SW480 (cell line): ENCODE measurements at places on chromosomes 5 and 9.

DNA sequence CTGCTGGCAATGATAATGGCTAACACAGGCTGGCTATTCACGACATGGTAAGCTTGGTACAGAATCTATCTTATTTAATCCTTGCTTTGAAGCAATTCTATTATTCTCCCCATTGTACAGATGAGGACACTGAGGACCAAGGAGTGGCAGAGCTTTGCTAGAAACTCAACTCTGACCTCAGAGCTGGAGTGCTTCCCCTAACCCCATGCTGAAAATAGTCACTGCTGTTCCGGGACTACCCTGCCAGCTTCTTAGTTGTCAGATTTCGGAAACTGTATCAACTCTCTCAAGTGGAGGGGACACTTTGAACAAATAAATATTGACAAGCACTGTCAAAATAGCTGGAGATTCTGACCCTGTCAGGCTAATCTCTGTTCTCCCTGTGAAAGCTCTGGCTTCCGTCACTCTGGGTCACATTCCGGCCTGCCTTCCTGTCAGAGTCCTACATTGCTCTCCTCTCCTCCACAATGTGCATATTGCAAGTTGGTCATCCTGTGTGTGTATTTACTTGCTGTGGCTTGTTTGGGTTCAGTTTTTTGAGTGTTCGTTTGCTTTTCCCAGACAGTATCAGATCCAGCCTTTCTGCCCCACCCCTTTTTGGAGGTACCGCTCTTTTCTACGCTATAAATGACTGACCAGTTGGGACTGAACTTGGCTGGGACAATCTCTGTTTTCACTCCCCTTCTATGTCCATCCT, 134.3 kb upstream of the MAP1B start:
- DNase-seq, result no peak

- no peak for DNase-seq
Observed at GRCh38 chr9:126088336-126088735, 238.3 kb upstream of the MVB12B start.

GRCh38 chr9:125745682-125746016, 1.5 kb upstream of the PBX3 start:
- no peak for DNase-seq

GRCh38 chr5:146903789-146904188, 25.2 kb upstream of the PPP2R2B start:
- DNase-seq, result no peak

DNA sequence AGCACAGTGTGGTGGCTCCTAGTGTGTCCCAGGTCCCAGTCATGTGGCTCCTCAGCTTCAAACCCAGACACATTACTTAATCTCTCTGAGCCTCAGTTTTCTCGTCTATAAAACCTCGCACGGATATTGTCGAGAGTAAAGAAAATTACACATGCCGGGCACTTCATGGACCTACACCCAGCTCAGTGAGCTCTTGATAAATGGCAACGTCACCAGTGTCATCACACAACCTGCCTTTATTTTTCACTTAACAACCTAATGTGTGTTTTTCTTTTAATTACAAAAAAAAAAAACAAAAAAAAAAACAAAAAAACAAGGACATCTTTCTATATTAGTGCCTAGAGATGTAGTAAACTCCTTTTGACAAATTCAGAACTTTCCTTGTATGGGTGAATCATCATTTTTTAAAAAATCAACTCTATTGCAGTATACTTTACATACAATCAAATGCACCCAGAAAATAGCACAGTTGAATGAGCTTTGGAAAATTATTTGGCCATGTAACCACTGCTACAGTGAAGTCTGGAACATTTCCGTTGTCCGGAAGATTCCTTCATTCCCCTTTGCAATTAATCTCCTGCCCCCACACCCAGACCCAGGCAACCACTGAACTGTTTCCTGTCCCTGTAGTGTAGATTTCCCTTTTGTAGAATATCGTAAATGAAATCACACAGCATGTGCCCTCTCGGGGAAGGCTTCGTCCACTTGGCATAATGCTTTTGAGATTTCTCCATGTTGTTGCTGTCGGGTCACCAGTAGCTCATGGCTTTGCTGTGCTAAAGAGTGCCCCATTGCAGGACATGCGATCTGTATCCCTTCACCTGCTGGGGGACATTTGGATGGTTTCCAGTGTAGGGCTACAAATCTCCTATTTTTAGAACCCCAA, 100.4 kb upstream of the LARP1 start:
- no peak for DNase-seq

- DNase-seq, result no peak
Observed at GRCh38 chr5:78765756-78766411, 117.3 kb upstream of the LHFPL2 start.

DNA sequence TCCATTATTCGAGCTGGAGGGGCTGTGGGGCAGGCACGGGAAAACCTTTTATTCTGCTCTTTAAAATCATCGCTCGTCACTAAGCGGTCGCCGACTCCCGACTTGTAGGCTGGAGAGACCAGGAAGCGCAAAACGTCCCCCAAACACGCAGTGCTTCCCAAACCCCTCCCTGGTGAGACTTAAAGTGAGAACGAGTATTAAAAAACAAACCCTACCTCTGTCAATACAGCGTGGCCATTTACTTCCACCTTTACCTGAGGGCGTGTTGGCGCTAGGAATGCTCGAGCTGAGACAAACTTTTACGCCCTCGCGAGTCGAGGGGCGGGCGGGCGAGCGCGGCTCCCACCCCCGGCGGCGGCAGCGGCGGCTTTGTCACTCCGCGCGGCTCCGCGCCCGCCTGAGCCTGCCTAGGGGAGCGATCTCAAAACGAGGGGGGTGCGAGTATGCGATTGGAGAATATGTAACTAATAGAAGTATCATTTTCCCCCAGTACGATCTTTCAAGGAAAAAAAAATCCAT, at the start of gene NR2F1-AS1:
Gene NR2F1-AS1 (minus strand): TSS at position 293 of the 519 bp plus-strand sequence.
- peak; percentile 15 for DNase-seq

DNA sequence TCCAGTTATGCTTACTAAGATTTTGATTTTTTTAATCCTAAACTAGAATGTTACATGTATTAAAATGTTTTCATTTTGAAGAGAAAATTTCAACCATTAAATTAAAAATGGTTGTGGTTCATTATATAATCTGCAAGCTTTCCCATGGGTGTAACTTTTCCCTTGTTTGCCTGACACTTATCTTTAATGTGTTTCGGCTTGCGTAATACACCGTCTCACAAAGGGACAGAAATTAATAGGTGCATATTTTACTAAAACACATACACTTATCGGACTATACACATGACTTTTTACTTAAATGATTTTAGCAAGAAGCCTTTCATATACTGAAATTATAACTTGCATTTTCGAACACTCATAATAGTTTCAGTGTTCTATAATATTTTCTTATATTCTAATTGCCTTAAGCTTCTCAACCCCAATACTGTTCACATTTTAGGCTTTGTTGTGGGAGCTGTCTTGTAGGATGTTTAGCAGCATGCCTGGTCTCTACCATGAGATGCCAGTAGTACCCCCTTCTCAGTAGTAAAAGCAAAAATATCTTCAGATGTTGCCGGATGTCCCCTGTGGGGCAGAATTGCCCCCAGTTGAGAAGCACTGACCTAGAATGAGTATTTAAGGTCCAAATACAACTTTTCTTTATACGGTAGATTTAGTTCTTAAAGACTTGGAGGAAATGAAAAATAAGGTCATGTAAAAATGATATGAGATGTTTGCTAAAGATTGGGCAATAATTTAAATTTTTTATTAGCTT, 28.6 kb downstream of the UGCG start:
- no peak for DNase-seq

- DNase-seq, result peak; percentile 98
Observed at GRCh38 chr5:912280-913091, 19.8 kb downstream of the TRIP13 start.

- no peak for DNase-seq
Observed at GRCh38 chr5:133316346-133317343, 264.8 kb downstream of the HSPA4 start.

DNA sequence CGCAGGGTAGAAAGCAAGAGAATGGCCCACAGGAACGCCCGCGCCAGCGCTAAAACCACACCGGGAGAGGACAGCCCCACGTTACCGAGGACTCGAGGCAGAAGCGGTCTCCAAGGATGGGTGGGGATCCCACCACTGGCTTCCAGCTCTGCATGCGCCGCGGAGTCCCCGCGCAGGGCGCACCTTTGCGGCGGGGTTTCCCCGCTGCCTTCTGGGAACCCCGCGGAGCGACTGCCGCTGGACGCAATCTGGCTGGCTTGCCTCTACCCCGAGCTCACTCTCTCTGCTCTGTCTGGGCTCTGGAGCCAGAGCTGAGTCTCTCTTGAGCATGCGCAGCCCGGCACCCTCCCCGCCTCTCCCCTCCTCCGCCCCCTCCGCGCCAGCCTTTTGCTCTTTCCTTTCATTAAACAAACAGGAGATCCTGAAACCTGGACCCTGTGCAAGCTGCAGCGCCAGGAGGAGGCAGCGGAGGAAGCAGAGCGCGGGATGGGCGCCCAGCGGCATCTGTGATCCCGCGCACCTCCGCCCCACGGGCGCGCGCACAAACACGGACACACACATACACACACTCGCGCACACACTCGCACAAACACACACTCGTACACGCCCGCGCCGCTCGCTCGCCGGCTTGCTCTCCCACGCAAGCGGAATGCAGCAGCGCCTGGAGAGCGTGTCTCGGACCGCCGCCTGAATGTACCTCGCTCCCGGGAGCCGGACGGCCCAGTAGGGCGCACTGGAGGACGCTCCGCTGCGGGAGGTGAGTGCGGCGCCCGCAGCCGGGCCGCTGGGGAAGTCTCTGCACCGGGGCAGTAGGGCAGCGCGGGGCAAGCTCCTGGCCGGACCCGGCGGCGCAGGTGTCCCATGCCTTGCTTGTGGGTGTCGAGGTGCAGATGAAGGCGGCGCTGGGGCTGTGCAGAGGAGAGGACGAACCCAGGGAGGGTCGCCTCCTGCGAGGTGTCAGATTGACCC, at the start of gene PLPPR1:
Gene PLPPR1 (plus strand): TSS at position 382 of the 969 bp plus-strand sequence.
- peak; percentile 82 for DNase-seq

GRCh38 chr5:95988094-95988493, 26.4 kb upstream of the ELL2 start:
- no peak for DNase-seq

DNA sequence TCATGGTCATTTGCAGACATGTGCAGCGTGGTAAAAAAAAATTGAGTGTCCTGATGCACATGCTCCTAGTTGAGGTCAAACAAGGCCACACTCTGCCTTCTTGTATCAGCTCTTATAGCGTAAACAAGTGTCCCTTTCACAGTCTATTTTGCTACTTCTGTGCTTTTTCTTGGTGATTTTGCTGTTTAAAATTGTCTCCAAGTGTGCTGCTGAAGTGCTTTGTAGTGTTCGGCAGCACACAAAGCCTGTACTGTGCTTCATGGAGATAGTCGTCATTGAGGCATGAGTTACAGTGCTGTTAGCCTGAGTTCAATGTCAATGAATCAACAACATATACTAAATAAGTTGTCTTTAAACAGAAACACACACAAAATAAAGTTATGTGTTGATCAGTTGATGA, 690.4 kb upstream of the MEF2C start:
- no peak for DNase-seq

- DNase-seq, result no peak
Observed at GRCh38 chr9:124664143-124664542, 107.0 kb downstream of the NR6A1 start.

DNA sequence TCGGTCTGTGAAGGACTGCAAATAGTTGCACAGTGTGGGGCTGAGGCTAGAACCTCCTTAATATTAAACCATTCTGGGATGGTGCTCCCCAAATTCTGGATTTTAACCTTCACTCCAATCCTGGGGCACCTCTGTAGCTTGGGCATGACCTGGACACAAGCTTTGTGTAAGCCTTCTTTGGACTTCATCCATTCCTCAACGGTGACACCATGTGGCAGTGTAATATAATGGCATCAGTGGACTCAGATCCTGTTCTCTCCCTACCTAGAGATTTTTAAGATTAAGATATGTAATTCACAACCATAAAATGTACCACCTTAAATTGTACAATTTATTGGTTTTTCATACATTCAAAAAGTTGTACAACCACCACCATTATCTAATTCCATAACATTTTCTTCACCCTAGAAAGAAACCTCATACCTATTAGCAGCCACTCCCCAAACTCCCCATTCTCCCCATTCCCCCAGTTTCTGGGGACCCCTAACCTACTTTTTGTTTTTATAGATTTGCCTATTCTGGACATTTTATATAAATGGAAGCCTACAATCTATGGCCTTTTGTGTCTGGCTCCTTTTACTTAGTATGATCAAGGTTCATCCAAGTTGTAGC, 4.8 kb upstream of the PLGRKT start:
- peak; percentile 68 for DNase-seq
